ENCODE measurements at places on chromosomes 11 and 22.

GRCh38 chr11:47355283-47356128, 3.0 kb upstream of the MYBPC3 start:
- DNase-seq: no peak

DNA sequence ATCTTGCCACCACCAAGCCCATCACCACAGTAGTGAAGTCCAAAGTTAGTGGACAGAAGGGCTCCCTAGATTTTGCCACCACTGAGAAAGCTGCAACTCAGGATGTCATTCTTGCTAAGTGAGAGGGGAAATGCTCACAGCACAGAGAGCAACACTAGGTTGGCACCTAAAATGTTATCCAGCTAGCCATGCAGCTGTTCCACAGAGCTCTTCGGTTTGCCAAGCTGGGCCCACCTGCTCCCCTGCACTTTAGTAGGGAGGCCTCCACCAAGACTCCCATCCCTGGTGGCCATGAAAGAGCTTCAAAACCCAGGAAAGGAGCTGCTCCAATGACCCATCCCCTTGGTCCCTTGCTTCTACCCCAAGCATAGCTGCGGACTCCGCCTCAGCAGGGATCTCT, 63.8 kb downstream of the TRIM29 start:
- DNase-seq: no peak

DNA sequence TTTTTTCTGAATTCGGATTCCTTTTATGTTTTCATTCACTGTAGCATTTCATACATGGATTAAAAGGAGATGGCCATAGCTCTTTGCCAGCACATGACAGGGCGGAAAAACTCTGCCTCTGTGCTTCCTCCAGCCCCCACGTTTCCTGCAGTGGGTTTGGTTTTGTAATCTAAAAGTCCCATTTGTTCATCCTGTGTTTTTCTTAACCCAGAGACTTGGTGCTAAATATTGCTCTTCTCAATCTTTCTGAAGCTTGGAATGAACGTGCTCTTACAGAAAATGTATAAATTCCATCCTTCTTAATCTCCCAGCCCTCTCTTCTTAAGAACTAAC, 89.9 kb downstream of the PPP6R3 start:
- no peak for DNase-seq

GRCh38 chr11:75656044-75656727, 12.7 kb downstream of the MAP6 start:
- DNase-seq: no peak

- no peak for DNase-seq
Measured at GRCh38 chr22:19203834-19204233, 25.3 kb upstream of the SLC25A1 start.

- no peak for DNase-seq
Measured at GRCh38 chr11:43547889-43548381, 132.6 kb upstream of the HSD17B12 start.

- no peak for DNase-seq
Measured at GRCh38 chr11:109236188-109236587, 185.8 kb upstream of the C11orf87 start.

- DNase-seq: no peak
Measured at GRCh38 chr11:10743354-10744000, 7.6 kb upstream of the CTR9 start.
